ENCODE measurements at places on chromosomes 7 and 10.

DNA sequence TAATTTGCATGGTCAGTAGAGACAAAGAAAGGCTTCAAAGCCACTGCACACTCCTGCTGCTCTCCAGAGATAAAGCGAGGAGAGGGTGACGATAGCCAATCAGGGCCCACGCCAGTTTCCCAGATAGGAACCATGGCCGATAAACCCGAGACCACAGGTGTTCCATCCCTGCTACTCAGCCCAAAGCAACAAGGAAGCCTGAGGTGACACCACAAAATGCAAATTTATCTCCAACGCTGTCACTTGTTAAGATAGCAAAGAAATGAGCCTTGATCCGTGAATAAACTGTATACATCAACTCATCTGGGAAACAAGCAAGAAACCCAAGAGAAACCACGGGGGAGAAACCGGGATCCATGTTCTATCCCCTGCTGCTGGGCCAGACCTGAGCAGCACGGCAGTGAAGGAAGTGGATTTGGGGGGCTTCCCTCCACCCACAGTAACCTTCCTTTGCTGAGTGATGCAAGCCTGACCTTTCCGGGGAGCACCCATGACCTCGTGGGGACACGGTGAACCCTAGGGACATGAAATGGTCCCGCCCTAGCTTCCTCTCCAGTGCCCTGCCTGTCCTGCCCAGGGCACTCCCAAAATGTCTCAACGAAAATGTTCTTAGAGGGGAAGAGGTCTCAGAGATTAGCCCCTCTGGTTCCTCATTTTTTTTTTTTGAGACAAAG is 164.6 kb downstream of the PTPRN2 start:
- no peak for DNase-seq

- no peak for DNase-seq
Measured at GRCh38 chr7:55550010-55550663, 22.2 kb downstream of the VOPP1 start.

GRCh38 chr10:124569623-124570470 is 108.2 kb downstream of the LHPP start:
- DNase-seq = no peak

DNA sequence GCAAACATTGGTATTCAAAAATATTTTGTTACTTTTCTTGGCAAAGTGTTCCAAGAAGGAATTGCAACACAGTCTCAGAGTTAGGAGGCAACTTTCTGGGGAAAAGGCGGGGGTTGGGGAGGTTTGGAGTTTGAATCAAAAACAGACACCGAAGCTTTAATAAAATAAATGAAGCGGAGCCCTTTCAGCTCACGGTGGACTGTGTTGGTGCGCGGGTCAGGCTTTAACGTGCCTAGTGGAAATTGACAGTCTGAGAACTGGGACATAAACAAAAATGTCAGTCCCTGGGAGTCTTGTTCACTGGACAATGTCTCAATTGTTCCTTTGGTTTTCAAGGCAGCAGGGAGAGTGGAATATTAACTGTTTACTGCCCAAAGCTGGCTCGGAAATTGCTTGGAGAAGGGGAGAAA is 109.3 kb downstream of the TCF7L2 start:
- peak; percentile 75 for DNase-seq

GRCh38 chr10:6140141-6140841 is 51.5 kb downstream of the RBM17 start:
- DNase-seq = no peak

DNA sequence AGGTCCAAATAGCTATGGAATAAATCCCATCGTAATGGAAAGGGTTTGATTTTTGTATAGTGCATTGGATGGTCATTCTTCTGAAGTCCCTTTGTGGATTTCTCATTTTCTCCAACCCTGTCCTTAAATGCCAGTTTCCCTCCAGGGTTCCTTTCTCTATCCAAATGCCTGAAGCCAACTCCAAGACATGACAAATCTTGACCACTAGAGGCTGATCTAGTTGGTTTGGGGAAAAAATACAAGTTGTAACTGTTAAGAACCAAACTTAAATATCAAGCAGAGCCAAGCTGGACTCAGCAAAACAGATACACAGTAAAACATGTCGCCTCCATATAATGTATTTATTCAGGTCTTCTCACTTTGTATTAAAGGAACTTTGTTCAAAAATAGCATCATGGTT is 28.7 kb downstream of the FRMD4A start:
- DNase-seq = peak; percentile 37

GRCh38 chr7:1695800-1696454 is 25.9 kb downstream of the ELFN1 start:
- DNase-seq = no peak

- DNase-seq = no peak
Measured at GRCh38 chr7:4460597-4460996, 221.5 kb upstream of the FOXK1 start.

DNA sequence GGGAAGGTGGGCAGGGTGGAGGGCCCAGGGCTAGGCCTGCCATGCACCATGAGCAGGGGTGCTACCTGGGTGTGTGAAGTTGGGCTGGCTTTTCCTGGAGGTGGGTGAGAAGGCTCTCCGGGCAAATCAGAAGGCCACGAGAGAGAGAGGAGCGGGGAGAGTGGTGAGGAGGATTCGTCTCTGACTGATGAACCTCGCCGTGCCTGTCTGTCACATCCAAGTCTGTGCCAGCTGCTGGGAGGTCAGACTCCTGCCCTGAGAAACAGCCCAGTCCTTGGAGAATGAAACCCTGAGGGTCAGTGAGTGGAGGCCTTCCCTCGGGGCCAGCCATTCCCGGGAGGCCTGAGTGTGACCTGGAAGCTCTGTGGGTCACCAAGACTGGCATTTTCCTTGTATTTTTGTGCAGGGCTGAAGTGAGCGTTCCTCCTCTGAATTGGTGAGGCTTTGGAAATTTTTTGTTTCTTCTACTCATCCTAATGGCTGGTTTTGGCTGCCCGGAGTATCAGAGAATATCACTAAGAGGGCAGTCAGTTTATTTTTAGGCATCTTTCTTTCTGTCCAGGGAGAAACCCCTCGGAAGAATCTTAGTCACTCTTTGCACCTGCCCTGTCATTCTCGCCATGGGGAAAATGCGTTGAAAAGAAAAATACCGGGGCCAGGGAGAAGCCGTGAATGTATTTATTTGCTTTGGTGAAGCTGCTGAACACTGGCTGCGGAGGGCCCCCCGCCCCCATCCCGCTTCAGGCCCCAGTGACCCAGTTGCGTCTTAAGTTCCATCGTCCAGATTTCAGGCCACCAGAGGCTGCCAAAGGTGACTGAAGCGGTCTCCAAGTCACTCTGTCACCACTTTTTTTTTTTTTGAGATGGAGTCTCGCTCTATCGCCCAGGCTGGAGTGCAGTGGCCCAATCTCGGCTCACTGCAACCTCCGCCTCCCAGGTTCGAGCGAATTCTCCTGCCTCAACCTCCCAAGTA is 6.5 kb upstream of the AP5Z1 start:
- no peak for DNase-seq

DNA sequence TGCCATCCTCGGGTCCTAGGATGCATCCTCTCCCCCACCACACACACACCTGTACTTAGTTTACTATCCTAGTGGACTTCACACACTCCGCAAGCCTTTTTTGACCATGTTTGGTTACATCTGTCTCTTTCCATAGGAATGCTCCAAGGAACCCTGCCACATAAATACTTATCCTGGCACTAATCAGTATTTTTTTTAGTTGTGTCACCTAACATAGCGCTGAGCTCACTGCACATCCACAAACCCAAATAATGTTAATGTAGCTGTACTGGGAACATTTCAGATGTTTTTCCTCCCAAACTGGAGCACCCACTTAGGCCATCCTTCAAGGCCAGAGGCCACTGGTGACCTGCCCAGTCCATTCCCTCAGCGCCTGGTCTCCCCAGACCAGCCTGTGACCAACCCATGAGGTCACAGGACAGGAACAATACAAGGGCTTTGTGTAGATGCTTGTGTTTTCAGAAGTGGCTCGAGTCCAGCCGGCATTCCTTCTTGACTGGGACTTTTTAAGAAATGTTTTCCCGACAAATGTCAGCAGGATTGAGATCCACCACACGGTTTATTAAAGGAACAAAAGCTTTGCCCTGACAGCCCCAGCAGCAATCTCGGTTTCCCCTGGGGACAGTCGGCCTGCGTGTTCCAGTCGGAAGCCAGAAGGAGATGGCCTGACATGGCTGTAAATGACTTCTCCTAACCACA is 181.4 kb downstream of the JCAD start:
- peak; percentile 57 for DNase-seq

- DNase-seq = peak; percentile 27
Measured at GRCh38 chr10:73060738-73061635, 35.7 kb downstream of the P4HA1 start.

DNA sequence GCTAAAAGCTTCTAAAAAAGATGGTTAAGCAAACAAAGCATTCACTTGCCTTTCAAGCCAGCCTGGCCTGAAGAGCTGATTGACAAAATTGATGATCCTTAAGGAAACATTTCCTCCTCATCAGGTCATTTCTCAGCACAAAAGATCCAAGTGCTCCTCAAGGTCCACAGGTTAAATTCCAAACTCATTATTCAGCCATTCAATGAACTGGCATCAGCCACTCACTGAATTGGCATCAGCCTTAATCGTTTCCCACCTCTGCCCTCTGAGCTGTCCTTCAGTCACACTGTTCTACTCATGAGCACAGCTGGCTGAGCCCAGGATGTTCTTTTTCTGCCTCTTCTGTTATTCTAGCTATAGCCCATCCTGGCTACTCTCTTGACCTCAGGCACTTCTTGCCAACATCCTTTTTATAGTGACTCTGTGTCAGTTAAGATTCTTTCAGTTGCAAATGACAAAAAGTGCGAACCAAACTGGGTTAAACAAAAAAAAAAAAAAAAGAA is 147.5 kb downstream of the RAB11FIP2 start:
- no peak for DNase-seq

DNA sequence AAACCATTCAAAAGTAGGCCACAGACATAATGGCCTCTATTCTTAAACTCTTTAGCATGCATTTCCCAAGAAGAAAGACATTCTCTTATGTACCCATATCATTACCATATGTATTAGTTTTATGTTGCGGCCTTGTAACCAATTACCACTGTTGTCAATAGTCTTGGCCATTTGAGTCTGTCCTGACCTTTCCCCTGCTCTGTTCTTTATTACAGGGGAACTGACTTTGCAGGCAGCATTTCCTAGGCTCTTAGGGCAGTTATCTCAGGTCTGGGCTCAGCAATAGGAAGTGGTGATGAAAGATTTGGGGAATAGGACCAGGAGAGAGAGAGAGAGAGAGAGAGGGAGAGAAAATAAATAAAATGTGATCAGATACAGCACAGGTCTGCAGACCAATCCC is 194.5 kb upstream of the LRGUK start:
- no peak for DNase-seq

GRCh38 chr7:152081088-152081487 is 55.6 kb downstream of the GALNT11 start:
- no peak for DNase-seq

GRCh38 chr7:95871075-95871848 is 98.9 kb downstream of the DYNC1I1 start:
- peak; percentile 55 for DNase-seq

GRCh38 chr7:50867034-50867356 is 84.3 kb upstream of the GRB10 start:
- no peak for DNase-seq

DNA sequence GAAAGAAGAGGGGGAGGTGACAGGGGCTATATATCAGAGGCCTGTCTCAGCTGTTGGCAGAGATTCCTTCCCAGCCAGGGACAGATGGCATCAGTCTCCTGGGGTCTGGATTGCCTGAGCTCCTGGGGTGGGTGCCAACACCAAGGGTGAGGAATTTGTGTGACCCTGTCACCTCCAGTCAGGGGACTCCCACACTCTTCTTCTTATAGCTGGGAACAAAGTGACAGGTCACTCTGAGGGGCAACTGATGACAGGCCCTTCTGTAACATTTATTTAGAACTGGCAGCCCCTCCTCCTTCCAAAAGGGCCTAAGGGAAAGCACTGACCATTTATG is 53.7 kb upstream of the DUSP5 start:
- DNase-seq = no peak

DNA sequence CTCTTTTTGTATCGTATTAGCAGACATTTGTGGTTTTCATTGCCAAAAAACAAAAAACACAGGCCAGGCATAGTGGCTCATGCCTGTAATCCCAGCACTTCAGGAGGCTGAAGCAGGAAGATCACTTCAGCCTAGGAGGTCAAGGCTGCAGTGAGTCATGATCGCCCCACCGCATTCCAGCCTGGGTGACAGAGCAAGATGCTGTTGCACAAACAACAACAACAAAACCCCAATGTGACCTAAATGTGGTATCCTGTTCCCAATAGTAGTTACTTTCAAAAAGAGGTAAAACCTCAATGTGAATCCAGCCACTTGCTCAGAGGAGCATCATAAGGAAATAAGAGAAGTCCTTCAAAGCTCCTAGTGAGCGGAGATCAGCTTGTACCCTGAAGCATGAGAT is 45.8 kb upstream of the SKAP2 start:
- DNase-seq = peak; percentile 2

GRCh38 chr10:124522933-124523871 is 61.6 kb downstream of the LHPP start:
- DNase-seq = peak; percentile 13
